GM12865 (cell line): ENCODE measurements at places on chromosomes 12 and 14.

DNA sequence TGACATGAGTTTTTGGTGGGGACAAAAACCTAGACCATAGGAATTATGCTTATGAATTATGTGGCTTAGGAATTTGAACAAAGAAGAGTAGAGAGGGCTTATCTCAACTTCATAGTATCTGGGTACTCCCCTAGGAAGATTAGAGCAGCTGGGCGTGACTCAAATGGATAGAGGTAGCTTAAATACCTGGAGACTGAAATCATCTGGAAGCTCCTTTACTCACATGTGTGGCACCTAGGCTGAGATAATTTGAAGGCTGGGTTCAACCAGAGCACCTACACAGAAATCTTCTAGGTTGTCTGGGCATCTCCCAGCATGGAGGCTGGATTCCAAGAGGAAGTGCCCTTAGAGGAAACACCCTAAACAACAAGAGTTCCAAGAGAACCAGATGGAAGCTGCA, 393.9 kb downstream of the ADAMTS20 start:
- no peak for DNase-seq

DNA sequence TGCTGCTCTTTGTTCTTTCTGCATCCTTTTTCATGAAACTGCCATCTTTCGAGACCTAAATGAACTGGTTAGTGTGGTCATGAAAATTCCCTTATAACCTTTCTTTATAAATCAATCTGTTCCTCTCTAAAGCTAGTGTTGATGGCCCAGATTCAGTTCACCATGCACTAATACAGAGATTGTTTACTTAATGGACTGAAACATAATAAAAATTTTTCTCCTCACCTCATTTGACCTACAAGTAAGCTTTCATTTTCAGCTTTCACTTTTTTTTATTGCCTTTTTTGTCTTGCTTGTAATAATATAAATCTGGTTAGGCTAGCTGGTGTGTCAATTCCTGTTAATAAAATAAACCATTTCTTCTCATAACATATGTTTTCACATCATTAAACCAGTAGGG, 183.8 kb downstream of the CCDC59 start:
- DNase-seq = no peak

GRCh38 chr14:102893452-102893851, 29.0 kb upstream of the AMN start:
- DNase-seq = no peak

DNA sequence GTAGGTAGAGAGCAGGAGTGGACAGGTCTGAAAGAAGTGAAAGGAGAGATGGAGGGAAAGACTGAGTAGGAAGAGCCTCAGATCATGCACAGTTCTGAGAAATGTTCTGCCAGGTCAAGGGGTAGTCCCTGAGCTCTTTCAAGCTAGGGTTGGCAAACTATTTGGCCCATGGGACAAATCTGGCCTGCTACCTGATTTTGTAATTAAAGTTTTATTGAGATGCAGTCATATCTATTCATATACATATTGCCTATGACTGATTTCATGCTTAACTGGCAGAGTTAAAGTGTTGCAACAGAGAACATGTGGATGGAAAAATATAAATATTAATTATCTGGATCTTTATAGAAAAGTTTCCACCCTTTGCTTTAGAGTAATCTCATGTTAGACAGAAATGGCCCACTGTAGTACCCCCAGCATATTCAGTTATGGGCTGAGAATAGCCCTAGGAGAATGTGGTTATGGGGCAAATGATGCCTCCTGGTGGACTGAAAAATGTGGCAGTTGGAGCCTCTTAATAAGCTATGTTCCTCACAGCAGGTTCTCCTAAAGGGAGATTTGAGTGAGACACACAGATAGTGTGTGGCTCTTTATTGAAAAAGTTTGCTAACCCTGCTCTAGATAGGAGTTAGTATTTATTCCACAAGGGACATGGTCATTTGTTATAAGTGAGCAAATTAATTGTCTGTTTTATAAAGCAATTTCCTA, 476.9 kb downstream of the LRIG3 start:
- DNase-seq = peak; percentile 58

DNA sequence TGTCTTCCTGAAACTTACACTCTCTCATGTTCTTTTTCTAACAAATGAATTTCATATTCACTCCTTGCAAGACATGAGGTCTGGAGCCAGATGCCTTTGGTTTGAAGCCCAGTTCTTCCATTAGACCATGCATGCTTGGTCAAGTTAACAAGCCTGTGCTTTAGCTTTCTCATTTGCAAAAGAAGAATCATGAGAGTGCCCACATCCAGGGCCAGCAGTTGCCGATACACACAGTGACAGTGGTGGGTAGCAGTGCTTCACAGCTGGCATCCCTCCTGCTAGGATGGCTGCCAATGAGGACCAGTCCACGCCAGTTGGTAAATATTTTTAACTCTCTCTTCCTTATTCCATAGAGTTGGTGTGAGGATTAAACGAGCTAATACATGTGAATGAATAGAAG, 163.1 kb downstream of the PHLDA1 start:
- no peak for DNase-seq

DNA sequence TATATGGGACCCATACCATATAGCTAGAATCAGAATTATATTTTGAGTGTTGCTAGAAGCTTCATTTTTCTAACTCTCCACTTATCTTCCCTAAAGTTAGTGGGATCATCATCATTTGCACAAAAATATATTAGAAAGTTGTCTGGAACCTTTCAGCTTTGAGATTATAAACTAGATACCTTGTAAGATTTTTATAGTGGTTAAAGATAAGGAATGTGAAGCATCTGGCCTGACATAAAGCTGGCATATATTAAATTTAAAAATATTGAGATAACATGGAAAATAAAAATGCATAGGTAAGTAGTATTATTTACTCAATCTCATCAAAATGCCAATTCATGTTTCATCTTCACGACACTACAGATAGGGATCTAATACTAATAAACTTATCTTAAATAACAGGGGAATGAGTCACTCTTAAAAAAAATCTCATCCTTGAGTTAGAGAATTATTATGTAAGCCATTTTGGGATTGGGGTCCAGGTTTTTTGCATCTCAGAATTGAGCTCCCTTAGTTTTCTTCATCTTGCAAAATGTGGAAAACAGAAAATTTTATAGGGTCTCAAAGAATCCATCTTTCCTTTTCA, 318.5 kb downstream of the KCNC2 start:
- DNase-seq = no peak

GRCh38 chr14:53999061-53999488, 42.5 kb upstream of the BMP4 start:
- no peak for DNase-seq

GRCh38 chr14:104353221-104353920, 215.0 kb downstream of the KIF26A start:
- no peak for DNase-seq

DNA sequence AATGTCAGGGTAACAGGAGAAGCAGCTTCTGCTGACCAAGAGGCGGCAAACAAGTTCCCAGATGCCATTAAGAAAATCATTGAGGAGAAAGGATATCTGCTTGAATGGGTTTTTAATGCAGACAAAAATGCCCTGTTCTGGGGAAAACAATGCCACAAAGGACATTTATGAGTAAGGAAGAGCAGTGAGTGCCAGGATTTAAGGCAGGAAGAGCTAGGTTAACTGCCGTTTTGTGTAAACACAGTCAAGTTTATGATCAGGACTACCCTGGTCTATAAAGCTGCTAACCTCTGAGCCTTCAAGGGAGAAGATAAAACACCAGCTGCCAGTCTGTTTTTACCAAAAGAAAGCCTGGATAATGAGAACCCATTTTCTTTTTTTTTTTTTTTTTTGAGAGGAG, 8.5 kb downstream of the MAPKAPK5 start:
- no peak for DNase-seq

DNA sequence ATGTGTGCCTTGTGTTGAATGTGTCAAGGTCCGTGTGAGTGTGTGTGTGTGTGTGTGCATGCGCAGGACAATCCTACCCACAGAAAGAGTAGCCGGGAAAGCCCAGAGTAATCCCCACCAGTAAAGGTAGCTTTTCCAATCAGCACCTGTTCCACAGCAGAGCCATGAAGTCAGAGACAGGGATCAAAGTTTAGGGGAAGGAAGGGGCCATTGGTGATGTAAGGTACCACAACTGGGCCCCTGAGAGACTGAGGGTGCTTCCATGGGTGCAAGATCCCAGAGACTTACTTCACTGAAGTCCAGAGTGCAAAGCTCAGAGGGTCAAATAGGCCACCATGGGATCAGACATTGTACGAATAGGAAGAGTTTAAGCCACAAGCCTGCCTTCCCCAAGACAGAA, 20.5 kb downstream of the OR10P1 start:
- DNase-seq = no peak

GRCh38 chr14:38000340-38000739, 207.4 kb upstream of the SSTR1 start:
- no peak for DNase-seq

GRCh38 chr14:101480747-101481530, 80.4 kb upstream of the DIO3 start:
- no peak for DNase-seq

DNA sequence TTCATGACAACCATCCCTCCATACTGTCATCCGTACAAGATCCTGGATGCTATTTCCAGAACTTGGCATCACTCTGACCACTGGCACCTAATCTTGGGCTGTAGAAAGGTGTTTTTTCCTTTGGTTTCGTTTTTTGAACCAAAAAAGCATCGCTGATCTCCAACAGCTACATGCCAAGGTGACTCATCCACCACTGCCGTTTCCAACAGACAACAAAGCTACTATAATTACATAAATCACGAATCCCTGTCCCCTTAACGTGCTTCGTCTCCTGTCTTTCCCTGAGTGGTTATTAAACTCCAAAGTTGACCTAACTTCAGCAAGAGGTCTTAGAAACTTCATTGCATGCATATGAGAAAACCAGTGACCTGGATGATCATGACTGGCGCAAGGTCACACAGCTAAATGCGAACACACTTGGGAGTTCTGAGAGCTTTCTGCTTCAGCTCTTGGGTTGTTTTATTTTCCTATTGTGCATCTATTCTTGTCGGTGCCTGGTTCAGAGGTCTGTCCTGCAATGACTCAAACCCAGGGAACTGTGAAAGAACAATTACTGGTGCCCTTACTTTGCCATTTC, 99.9 kb downstream of the PPM1H start:
- peak; percentile 73 for DNase-seq

GRCh38 chr12:87074781-87075180, 818.6 kb upstream of the MGAT4C start:
- DNase-seq = no peak
